ENCODE measurements at places on chromosomes 12 and 14.

DNA sequence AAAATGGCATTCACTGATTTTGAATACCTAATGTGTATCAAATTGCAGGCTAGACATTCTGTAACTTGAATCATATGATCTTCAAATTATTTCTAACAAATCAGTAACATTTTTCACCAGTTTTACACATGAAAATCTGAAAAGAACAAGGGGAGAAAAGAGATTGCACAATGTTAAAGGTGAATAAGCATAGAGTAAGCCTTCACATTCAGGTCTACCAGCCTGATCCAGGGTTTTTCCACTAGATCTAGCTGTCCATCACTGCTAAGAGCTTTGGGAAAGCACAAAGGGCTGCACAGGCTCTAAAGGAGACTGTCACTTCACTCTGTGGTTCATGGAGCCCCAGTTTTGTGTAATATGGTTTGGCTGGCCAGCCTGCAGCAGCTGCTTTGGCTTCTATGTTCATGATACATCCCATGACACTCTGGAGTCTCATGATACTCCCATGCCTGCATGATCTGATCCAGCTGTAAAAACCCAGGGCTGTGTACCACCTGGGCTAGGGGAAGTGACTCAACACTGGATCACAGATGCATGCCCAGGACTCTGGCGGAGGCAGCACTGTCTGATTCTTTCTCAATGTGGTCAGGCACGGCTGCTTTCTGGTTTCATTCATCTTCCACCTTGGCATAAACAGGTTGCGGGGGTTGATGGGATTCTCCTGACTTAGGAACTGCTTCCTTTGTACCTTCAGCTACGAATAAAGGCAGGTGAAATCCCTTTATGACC lies 859.7 kb downstream of the GALC start:
- DNase-seq, result no peak

DNA sequence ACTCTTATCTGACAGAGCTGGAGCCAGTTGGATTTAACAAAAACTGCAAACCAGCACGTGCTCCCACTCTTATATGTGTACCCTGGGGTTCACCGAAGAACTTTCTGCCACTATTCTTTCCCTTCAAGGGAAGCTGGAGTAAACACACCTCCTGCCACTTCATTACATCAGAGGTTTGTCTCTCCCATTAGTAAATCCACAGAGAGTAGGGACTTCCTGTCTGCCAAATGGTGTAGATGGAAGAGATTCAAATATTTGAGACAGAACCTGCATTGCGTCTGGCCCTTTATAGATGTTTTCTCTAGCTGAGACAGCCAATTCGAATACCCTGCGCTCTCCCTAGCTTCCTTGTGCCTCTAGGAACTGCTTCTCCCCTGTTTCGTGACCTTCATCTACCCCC lies 29.1 kb upstream of the AEBP2 start:
- DNase-seq, result no peak

- no peak for DNase-seq
Measured at GRCh38 chr14:63453443-63453936, 89.7 kb downstream of the PPP2R5E start.

GRCh38 chr14:92675976-92676375 lies 72.5 kb downstream of the LGMN start:
- DNase-seq, result no peak

DNA sequence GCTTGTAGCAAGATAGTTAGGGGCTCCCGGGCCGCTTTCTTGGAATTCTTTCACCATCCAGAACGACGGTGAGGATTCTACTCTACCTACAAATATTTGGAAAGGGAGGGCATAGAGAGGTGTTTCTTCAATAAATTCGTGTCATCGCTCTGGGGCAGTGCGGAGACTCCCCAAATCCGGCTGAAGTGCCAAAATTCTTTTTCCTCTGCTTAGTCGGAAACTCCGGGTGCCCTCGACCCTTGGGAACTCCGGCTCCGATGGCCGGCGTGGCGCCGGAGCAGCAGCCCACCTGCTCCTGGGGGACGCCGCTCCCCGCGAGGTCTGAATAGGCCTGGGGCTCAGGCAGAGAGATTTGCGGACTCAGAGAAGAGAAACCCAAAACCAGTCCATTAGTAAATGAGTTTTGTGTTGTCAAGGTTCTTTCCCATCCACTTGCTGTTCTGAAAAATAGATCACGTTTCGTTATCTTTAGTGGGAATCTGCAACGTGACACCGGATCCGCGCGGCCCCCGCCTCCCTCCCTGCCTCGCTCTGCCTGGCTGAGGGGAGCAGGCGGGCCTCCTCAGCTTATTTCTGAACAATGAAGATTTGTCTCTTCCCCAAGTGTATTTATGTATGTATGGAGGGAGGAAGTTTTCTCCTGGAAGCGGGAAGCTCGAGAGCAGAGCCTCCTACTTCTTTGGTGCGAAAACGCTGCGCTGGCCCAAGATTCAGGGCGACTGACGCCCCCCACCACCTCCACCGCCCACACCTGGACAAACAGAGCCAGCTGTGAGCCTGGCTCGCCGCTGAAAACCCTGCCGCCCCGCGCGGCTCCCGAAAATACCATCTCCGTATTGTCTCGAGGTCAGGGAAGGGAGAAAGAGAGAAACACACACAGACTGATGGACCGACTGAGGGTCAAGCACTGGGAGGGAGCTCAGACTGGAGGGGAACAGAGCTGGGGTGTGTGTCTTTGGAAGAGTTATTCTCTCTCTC lies 3.7 kb upstream of the SIX1 start:
- no peak for DNase-seq

GRCh38 chr12:27194644-27195043 lies 49.4 kb upstream of the STK38L start:
- no peak for DNase-seq

GRCh38 chr14:102630405-102630804 lies 38.0 kb downstream of the RCOR1 start:
- no peak for DNase-seq

GRCh38 chr12:103556890-103557627 lies 30.0 kb upstream of the STAB2 start:
- DNase-seq, result no peak

DNA sequence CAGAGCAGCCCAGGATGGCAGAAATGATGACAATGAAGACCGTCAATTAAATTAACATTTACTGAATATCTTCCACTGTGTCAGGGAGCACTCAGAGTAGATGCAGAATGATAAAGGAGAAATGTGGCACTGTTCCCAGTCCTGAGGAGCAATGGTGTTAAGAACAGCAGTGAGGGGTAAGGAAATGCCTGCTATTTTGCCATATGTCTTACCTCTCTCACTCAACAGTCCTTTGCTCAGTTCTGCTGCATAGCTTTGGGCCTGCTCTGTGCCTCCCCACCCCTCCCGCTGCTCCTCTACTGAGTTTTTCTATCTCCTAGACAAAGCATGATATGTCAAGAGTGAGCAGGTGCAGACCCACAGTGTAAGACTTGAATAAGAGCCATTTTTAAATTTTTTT lies 318.8 kb downstream of the NAV3 start:
- DNase-seq, result no peak

DNA sequence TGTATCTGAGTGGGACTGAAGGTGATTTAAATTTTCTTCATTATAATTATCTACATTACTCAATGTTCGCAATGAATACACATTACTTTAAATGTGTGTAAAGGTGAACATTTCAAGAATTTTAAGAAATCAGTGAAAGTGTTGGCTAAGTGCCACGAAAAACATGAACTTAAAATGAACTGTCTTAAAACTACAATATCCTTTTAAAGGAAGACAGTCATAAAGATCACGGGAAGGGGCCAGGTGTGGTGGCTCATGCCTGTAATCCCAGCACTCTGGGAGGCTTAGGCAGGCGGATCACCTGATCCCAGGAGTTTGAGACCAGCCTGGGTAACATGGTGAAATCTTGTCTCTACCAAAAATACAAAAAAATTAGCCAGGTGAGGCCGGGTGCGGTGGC lies 11.2 kb downstream of the MOK start:
- no peak for DNase-seq

- no peak for DNase-seq
Measured at GRCh38 chr14:72775923-72776554, 117.9 kb downstream of the DPF3 start.

GRCh38 chr12:770479-770878 lies 18.1 kb downstream of the WNK1 start:
- DNase-seq, result no peak
